ENCODE measurements at places on chromosomes 7 and 10.
A peak's percentile ranks its signal among the peaks of the same experiment; 100 is the strongest.

DNA sequence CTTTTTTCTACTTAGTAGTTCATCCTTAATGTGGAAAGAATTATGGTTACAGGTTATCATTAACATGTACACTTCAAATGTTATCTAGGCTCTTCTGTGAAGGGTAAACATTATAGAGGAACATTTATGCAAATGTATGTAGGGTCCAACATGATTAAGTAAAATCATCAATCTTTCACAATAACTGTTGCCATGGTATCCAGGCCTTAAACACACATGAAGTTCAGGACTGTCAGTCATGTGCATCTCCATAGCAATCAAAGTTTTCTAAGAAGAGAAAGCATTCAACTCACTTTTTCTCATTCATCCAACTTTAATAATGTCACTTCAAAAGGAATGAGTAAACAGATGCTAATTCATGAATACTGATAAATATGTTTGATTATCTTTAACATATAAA, 83.6 kb downstream of the DNAJC1 start:
- DNase-seq: no peak

GRCh38 chr7:36880108-36880507, 155.8 kb upstream of the AOAH start:
- DNase-seq: no peak

DNA sequence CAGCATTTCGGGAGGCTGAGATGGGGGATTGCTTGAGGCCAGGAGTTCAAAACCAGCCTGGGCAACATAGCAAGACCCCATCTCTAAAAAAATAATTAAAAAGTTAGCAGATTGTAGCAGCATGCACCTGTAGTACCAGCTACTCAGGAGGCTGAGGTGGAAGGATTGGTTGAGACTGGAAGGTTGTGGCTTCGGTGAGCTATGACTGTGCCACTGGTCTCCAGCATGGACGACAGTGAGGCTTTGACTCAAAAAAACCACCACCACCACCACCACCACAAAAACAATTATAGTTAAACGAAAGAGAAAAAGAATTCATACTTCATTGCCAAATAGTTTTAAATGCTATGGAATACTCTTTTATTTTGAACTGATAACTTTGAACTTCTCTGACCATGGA, 63.4 kb downstream of the VTI1A start:
- DNase-seq: no peak

DNA sequence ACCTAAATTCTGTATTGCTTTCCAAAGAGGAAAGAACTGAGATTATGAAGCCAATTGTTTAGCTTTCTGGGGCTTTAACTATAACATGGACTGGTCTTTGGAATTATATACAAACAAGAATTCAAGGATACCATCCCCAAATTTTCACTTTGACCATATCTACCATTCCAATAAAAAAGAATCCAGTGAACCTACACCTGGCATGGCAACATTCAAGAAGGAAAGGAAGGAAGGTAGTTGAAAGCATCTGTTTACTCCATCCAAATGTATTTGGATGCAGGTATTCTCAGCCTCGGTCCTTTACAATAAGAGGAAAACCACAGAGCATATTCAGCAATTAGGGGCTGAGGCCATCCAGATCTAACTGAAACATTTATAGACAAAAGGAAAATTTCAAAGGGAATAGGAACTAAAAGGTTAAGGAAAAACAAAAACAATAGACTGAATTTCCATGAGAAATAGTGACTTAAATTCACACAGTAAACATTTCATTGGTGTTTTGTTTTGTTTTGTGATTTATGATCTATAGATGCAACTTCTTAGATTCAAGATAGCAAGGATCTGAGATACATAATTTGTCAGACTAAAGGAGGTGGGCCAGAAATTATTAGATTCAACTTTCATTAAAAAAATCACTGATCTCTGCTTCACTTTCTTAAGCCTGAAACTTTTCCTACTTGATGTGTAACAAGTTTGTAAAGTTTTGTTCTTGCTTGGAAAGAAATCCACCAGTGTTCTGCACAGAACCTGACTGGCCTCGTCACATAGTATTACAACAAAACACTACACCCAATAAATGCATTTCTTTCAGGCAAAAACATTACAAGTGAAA, 12.7 kb downstream of the SKIDA1 start:
- DNase-seq: no peak

GRCh38 chr7:121305109-121305508, 23.7 kb upstream of the WNT16 start:
- no peak for DNase-seq

DNA sequence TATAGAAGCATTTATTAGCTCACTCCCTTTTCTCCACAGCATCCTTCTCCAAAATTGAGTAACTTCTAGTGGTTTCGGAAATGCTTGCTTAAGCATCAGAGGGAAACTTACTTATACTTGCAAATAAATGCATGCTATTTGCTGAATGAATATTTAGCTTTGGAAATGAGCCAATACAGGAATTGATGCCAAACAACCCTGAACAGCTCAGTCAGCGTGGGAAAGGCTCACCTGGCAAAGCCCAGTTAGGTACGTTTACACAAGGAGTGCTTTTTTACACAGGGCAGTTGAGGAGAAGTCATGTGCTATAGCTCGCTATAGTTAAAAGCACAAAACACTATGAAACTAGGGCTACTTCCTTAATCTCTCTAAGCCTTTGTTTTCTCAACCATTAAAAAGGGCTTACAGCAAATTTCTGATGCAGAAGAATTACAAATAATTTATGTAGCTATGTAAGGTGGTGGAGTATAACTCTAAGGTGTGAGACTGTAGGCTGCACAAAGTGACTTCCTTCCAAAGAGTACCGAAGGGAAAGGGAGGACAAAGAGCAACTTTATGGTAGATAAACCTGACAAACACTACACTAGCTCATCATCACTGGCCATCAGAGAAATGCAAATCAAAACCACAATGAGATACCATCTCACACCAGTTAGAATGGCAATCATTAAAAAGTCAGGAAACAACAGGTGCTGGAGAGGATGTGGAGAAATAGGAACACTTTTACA, 498.2 kb downstream of the PHTF2 start:
- no peak for DNase-seq

DNA sequence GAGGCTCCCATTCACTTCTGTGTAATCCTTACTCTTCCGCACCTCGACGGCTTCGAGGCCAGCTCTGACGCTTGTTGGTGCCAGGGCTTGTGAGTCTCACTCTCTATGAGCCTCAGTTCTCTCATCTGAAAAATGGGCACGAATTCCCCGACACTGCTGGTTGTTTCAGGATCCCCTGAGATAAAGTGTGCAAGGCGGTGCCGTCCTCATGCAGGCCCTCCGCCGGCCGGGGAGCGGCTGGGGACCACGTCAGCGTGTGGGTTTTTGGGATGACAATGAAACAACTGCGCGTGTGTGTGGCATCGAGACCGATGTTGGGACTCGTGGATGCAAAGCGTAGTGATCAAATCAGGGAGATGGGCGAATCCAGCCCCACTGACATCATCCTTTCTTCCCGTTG, 75.6 kb downstream of the FOXL3 start:
- no peak for DNase-seq

DNA sequence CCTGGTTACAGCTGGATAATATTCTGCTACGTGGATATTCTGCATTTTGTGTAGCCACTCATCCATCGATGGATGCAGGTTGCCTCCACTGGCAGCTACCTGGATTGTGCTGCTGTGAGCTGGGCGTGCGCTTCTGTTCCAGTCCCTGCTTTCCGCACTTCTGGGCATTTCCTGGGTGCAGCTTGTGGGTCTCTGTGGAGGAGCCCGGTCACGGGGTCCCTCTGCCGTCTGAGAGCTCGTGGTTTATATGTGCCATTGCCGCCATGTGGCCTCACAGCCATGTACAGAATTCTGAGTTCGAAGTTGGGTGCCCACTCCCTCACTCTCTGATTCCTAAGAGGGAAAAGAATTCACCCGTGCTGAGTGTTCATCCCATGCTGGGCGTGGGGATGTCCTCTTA, 38.3 kb downstream of the JAKMIP3 start:
- DNase-seq: no peak

DNA sequence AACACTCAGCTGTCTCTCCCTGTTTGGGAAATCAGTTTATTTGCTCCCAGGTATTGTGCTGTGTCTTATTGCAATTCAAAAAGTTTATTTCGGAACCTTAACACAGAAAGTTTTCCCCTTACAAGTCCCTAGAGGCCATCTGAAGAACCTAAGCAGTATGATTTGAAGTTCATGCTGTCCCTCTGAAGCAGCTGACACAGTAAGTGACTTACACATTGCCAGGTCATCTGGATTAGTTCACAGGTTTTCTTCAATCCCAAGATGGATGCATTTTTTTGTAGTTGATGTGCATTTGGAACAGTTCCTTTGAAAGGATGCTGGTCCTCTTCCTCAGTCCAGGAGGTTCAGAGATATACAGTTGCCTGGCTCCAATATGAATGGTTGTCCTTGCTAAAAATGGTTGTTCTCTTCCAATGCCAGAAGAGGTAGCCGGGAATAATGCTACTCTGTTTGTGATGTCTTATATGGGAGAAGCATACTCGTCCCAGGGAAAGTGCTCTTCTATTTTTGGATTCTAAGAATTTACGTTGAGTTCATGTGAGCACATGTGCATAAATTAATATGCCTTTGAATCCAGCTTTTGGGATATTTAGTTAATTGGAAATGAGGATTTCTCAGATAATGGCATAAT, 183.5 kb upstream of the PHYHIPL start:
- DNase-seq: no peak

GRCh38 chr7:137120690-137121089, 222.8 kb downstream of the PTN start:
- DNase-seq: no peak

DNA sequence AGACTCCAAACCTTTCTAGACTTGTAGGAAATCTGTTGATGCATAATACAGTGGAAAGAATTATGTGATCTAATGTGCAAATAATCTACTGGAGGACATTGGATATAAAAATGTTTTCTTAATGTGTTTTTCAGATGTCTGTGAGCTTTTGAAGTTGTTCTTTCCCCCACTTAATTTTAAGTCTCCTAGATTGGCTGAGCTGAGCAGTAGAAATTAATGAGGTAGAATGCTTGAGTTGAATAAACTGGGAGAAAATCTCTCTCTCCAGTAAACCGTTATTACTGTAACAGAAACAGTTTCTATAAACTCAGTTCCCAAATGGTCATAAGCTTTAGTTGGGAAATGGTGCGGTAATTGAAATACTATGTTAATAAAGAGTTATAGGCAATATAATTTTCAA, 15.7 kb downstream of the CSGALNACT2 start:
- DNase-seq: no peak

DNA sequence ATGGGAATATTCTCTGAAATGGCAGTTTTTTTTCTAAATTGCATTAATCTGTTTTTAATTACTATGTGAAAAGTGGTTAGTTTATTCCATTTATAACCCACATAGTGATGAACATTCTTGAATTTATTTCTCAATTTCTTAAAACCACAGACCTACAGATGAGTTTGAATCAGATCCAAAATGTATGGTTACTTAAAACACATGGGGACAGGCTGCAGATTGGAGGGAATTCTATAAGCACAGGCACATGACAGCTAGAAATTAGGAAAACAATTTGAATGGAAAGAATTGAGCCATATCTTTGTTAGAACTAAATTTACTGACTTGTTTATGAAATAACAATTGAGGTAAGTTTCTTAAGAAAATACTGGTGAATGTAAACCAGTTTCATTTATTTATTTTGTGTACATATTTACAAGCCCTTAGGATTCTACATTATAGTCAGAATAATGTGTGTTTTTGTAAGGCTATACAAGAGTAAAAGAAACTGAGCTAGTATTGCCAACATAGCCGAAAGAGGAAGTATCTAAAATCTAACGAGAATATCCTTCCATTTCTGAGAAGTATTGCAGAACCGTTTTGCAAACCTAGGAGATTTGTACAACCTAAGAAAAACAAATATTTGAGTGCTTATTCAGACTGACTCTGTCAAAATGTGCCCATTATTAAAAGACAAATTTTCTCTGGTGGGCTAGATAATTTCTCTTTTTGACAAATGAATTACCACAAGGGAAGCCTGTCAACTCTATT, 434.3 kb upstream of the SEMA3D start:
- DNase-seq: no peak

DNA sequence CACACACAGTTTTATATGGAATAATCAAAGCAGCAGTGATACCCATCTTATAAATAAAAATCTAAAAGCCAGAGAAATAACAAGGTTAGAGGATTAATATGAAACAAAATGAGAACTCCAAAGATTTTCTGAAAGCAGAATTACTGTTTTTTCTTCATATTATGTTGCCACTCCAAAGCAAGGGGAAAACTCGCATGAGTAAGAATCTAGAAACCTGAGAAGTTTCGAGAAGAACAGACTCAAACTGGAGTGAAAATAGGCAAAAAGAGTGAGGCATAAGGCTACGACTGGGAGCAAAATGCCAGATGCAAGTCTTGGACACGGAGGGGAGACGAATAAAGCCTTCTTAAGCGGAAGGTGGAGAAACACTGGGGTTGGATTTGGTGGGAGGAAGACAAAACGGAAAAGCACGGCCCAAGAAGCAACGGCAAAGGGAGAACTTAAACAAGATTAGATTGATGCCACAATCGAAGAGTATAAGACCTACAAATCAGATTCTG, 923 bp downstream of the TNPO3 start:
- DNase-seq: peak; percentile 2

- DNase-seq: no peak
Observed at GRCh38 chr7:104981672-104982037, 32.4 kb upstream of the KMT2E start.

DNA sequence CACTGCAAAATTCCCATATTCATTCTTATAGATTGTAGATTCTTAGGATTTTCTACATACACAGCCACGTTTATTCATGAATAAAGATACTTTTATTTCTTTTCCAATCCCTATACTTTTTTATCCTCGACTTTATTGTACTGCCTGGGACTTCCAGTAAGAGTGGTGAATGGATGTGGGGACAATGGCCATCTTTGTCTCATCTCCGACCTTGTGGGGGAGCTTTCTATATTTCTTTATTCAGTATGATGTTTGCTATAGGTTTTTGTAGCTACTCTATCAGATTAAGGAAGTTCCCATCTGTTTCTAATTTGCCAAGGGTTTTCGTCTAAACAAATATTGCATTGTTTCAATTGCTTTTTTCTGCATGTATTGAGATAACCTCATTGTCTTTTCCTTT, 184.3 kb downstream of the FOXP2 start:
- DNase-seq: no peak

DNA sequence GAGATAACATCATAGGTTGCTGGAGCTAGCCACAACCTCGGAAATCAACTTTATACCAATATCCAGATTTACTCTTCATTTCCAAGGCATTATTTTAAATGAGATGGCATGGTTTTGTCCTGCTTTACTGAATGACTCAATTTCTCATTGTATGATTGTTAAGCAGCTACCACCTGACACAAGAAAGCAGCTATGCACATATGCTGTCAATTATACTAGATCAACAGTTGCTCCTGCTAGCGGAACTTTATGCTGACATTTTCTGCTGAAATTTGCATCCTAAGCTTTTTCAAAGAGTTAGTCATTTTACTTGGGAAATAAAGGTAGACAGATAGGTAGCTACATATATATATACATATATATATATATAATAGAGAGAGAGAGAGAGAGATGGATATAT, 8.9 kb upstream of the CH25H start:
- DNase-seq: no peak

GRCh38 chr7:129540340-129540739, 38.0 kb downstream of the SMKR1 start:
- no peak for DNase-seq
